ENCODE measurements at places on chromosomes 1 and 21.
A peak's percentile ranks its signal among the peaks of the same experiment; 100 is the strongest.

- H3K27me3 ChIP-seq = no peaks in the 10 kb centered on the region
- peaks cover 7% of the 10 kb centered on the region for H3K36me3 ChIP-seq
- peak overlapping the region; percentile 91 for H3K27ac ChIP-seq
Measured at GRCh38 chr1:112528076-112528475, 19.3 kb downstream of the WNT2B start.

GRCh38 chr1:37031871-37032270 lies 2.4 kb downstream of the GRIK3 start:
- no peaks in the 10 kb centered on the region for H3K36me3 ChIP-seq
- no peak overlapping the region for H3K27ac ChIP-seq
- no peak for DNase-seq
- H3K27me3 ChIP-seq = peaks cover 94% of the 10 kb centered on the region
- H3K4me1 ChIP-seq = peaks cover 11% of the 10 kb centered on the region

- no peak overlapping the region for H3K4me3 ChIP-seq
- H3K27me3 ChIP-seq = no peaks in the 10 kb centered on the region
- no peak for DNase-seq
- H3K27ac ChIP-seq = no peak overlapping the region
- peaks cover 13% of the 10 kb centered on the region for H3K36me3 ChIP-seq
- H3K4me1 ChIP-seq = peaks cover 16% of the 10 kb centered on the region
Measured at GRCh38 chr1:40047276-40047675, 6.7 kb downstream of the CAP1 start.

DNA sequence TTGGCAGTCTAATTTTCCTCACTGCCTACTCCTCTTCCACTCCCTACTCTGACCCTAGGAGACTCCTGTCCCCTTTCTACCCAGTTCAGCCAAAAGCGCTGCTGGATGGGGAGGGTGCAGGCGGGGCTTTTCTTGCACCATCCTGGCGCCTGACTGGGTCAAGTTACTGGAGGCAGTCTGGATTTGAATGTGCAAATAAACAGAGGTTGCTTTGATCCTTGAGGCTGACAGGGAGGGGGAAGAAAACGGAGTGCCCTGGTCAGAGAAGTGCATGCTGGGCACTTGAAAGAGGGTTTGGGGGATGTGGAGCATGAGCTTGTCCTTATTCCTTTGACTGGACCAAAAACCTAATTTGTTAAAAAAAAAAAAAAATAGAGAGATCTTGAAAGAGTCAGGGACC lies 76.8 kb upstream of the SOX13 start:
- no peak overlapping the region for H3K4me3 ChIP-seq
- H3K4me1 ChIP-seq = peaks cover 11% of the 10 kb centered on the region

GRCh38 chr21:37560385-37560784 lies 193.8 kb downstream of the DYRK1A start:
- H3K4me3 ChIP-seq = no peak overlapping the region
- peaks cover 12% of the 10 kb centered on the region for H3K4me1 ChIP-seq
- no peak for DNase-seq
- H3K27ac ChIP-seq = no peak overlapping the region

GRCh38 chr1:8166406-8166805 lies 140.3 kb upstream of the ERRFI1 start:
- peaks cover 30% of the 10 kb centered on the region for H3K4me1 ChIP-seq
- no peak overlapping the region for H3K4me3 ChIP-seq
- no peak for DNase-seq
- H3K27me3 ChIP-seq = no peaks in the 10 kb centered on the region
- H3K36me3 ChIP-seq = no peaks in the 10 kb centered on the region

- no peak overlapping the region for H3K4me3 ChIP-seq
- no peaks in the 10 kb centered on the region for H3K36me3 ChIP-seq
- H3K27ac ChIP-seq = no peak overlapping the region
- H3K27me3 ChIP-seq = peaks cover 27% of the 10 kb centered on the region
- no peak for DNase-seq
Measured at GRCh38 chr21:41776778-41777177, 9.9 kb upstream of the RIPK4 start.

GRCh38 chr21:35226968-35227744 lies 178.1 kb upstream of the RUNX1 start:
- no peak overlapping the region for H3K27ac ChIP-seq
- no peak overlapping the region for H3K4me3 ChIP-seq
- H3K27me3 ChIP-seq = no peaks in the 10 kb centered on the region
- H3K4me1 ChIP-seq = peaks cover 12% of the 10 kb centered on the region
- no peaks in the 10 kb centered on the region for H3K36me3 ChIP-seq

DNA sequence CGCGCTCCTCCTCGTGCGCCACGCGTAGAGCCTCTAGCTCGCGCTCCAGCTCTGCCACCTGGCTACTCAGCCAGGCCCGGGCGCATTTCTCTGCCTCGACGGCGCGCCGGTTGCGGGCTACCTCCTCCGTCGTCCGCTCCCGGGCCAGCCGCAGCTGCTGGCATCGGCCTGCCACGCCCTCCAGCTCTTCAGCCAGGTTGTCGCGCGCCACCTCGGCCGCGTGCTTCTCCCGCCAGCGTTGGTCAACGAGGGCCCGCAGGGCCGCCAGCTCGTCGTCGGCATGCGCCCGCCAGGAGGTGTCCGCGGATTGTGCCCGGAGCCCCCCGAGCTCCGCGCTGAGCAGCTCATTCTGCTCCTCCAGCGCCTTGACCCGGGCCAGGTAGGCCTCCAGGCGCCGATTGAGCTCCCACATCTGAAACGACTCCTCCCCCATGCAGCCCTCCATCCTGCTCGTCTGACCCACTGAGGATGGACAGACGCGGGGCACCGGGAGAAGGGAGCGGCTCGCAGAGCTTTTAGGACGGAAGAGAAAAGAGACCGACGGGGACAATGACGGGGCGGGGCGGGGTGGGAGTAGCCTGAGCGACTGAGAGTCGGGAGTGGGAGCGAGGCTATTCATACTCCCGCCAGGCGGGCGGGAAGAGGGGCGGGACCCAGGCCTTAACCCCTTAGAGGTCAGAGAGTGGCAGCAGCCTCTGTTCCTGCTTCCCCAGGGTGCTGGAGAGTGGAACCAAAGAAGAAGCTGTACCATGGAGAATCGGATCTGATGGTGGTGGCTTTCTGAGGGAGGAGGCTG lies at the start of gene NES:
NES (minus strand) TSS at position 588 of the 796 bp plus-strand sequence; CDS start at position 445, 143 bp downstream.
- peak within 1 kb of the TSS; percentile 75 for H3K4me3 ChIP-seq
- H3K27ac ChIP-seq = peak within 1 kb of the TSS; percentile 79
- peaks cover 16% of the 10 kb centered on the region for H3K36me3 ChIP-seq
- H3K4me1 ChIP-seq = peaks cover 38% of the 10 kb centered on the region
- no peak for DNase-seq
- peaks cover 26% of the 10 kb centered on the region for H3K27me3 ChIP-seq

- H3K27me3 ChIP-seq = no peaks in the 10 kb centered on the region
- no peak overlapping the region for H3K4me3 ChIP-seq
- peaks cover 45% of the 10 kb centered on the region for H3K4me1 ChIP-seq
- no peak overlapping the region for H3K27ac ChIP-seq
Measured at GRCh38 chr1:91790392-91790791, 95.6 kb downstream of the TGFBR3 start.

GRCh38 chr1:228849011-228849541 lies 113.8 kb downstream of the RHOU start:
- no peak overlapping the region for H3K27ac ChIP-seq
- peaks cover 25% of the 10 kb centered on the region for H3K4me1 ChIP-seq

DNA sequence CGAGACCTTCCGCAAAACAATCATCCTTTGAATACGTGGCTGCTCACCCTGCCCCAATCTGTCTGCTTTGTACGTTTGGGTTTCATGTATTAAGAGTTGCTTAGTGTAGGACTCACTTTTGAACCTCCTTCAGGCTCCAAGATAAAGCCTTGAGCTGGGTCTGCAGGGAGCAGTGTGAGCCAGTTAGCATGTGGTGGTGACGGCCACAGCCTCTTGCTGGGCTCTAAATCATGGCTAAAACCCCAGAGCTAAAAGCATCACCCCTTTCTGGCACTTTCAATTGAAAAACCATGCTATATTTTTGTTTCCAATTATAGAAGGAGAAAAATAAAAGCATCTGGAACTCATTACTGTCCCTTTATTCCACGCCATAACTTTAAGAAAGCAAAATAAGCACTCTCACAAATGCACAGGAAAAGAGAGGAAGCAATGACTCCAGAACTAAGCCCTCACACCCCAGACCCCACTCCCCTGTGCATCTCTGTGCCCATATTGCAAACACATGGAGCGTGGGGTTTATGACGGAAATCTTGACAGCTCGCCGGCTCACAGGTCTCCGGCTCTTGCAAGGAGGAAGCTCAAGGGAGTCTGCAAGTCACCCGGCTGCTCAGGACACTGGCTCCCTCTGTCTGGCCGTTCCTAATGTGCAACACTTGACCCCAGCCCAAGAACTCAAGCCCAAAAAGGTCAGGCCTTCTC lies 135.5 kb downstream of the MIS18A start:
- H3K36me3 ChIP-seq = peaks cover 6% of the 10 kb centered on the region

DNA sequence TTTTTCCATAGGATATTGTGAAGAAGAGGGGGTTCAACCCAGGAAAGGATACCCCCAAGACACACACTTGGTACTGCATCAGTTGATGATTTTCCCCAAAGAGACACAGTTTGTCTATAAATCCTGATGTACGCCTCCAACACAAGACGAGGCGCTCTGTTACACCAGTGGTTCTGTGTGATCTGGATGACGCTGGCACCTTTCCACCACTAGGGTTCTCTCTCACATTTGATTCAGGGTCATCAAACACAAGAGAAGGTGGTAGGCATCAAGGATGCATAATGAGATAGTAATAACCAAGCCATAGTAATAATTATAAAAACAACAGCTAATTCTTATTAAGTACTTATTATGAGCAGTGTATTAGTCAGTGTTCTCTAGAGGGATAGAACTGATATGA lies 508.8 kb upstream of the ZP4 start:
- H3K27ac ChIP-seq = no peak overlapping the region
- H3K4me3 ChIP-seq = no peak overlapping the region
- DNase-seq = no peak
- no peaks in the 10 kb centered on the region for H3K4me1 ChIP-seq

- no peak overlapping the region for H3K27ac ChIP-seq
- H3K36me3 ChIP-seq = peaks cover 43% of the 10 kb centered on the region
- no peak overlapping the region for H3K4me3 ChIP-seq
- H3K4me1 ChIP-seq = peaks cover 4% of the 10 kb centered on the region
- H3K27me3 ChIP-seq = no peaks in the 10 kb centered on the region
Measured at GRCh38 chr1:20931930-20932436, 144.9 kb upstream of the HP1BP3 start.

- no peak overlapping the region for H3K4me3 ChIP-seq
- peaks cover 37% of the 10 kb centered on the region for H3K36me3 ChIP-seq
- no peaks in the 10 kb centered on the region for H3K4me1 ChIP-seq
- no peak for DNase-seq
- H3K27me3 ChIP-seq = no peaks in the 10 kb centered on the region
- H3K27ac ChIP-seq = no peak overlapping the region
Measured at GRCh38 chr1:55153031-55153430, 62.1 kb downstream of the USP24 start.

DNA sequence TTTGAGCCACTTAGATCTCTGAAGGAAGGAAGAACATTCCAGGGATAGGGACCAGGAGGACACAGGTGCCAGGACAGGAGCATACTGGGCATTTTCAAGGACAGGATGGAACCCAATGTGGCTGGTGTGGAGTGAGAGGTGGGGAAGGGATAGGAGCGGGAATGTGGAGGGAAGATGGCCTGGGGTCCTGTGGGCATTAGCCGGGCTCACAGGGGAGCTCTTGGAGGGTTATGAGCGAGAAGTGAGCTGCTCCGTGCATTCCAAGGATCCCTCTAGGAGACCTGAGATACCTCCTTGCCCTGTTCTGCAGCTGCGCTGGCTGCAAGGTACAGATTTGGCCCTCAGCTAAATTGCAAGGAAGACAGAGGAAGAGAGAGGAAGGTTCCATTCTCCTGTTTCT lies 87.5 kb downstream of the IER5 start:
- H3K4me1 ChIP-seq = peaks cover 27% of the 10 kb centered on the region
- no peak overlapping the region for H3K4me3 ChIP-seq
- H3K27ac ChIP-seq = no peak overlapping the region
- no peaks in the 10 kb centered on the region for H3K36me3 ChIP-seq
- H3K27me3 ChIP-seq = peaks cover 2% of the 10 kb centered on the region
- DNase-seq = no peak

- H3K4me3 ChIP-seq = no peak overlapping the region
- DNase-seq = no peak
- no peaks in the 10 kb centered on the region for H3K27me3 ChIP-seq
- H3K36me3 ChIP-seq = no peaks in the 10 kb centered on the region
Measured at GRCh38 chr21:20418353-20418752, 579.9 kb upstream of the NCAM2 start.

DNA sequence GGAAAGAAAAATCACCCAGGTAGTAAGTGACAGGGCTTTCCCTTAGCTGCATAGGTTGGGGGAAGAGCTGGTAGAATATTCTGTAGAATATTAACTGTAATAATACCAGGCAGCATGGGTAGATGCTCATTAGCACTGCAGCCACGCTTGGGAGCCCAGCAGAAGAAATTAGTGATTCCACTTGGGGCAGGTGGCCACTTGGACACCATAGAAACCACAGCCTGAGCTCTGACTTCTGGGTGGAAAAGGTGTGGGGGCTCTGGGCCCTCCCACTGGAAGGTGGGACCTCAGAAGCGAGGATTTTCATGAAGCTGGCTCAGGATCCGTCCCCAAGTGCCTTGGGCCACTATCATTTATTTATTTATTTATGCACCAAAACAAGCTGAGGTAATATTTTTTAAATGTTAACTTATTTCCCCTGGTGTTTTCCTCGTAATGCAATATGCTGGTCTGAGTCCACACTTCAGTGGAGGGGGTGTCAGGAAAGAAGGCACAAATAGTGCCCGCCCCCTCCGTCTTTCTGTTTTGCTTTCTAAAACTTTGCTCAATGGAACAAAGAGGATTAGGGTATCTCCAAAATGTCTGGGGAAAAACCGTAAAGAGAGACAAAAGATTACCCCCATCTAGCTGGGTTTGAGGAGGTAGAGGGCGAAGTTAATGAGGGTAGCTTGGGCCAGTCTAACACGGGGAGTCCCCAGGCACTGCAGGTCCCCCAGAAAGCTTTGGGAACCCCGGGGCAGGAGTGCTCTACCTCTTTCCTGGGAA lies 75.2 kb upstream of the GADD45A start:
- H3K4me3 ChIP-seq = no peak overlapping the region
- no peak overlapping the region for H3K27ac ChIP-seq
- no peaks in the 10 kb centered on the region for H3K27me3 ChIP-seq
- peaks cover 11% of the 10 kb centered on the region for H3K4me1 ChIP-seq
- H3K36me3 ChIP-seq = no peaks in the 10 kb centered on the region

DNA sequence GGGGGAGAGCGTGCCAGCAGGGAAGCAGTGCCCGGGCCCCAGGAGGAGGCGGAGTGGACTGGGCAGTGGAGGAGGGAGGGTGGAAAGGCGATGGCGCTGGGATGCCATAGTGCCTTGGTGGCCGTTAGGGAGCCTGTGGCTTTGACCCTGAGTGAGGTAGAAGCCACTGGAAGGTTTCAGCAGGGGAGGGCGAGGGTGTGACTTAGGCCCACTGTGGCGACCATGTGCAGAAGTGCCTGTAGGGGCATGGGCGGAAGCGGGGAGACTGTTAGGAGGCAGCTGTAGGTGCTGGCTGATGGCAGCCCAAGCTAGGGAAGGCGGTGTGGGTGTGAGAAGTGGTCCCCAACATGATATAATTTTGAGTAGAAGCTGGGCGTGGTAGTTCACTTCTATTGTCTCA lies 28.2 kb downstream of the LHX4 start:
- peaks cover 50% of the 10 kb centered on the region for H3K27me3 ChIP-seq
- DNase-seq = no peak
- no peak overlapping the region for H3K4me3 ChIP-seq
